Mesenteric fat pad (tissue), 1 donor: ENCODE measurements at places on chromosomes 16 and 17.

DNA sequence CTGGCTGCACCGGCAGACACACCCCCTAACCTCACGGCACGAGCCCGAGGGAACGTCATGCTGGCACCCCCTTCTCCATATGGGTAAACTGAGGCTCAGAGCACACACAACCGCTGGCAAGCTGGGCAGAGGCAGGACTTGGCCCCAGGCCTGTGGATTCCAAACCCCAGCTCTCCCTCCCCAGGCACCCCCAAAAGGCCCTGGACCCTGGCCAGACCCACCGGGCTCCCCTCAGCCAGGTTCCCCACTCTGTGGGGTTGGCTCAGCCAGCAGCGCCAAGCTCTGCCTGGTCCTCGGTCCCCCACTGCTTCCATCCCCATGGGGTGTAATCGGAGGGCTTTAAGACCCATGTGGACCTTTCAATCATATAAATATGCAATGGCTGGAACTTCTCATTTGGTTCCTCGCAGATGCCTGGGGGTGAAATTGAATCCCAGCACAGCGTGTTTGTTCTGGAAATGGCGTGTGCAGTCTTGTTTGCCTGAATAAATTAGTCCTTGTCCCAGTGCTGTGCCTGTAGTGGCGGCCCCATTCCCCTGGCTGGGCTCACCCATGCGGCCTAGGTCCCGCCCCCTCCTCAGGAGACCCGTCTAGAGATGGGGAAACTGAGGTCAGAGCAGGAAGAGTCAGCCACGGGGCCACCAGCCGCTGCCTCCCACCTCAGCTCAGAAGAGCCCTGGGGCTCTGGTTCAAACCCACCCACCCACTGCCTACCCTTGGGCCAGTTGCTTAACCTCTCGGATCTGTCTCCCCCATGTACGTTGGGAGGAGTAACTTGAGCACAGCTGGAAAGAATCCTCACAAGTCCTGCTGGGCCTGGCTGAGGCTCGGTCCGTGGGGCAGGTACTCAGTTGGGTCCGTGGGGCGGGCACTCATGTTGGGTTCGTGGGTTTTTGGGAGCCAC is 57.3 kb downstream of the ZFPM1 start:
- no peak for DNase-seq

DNA sequence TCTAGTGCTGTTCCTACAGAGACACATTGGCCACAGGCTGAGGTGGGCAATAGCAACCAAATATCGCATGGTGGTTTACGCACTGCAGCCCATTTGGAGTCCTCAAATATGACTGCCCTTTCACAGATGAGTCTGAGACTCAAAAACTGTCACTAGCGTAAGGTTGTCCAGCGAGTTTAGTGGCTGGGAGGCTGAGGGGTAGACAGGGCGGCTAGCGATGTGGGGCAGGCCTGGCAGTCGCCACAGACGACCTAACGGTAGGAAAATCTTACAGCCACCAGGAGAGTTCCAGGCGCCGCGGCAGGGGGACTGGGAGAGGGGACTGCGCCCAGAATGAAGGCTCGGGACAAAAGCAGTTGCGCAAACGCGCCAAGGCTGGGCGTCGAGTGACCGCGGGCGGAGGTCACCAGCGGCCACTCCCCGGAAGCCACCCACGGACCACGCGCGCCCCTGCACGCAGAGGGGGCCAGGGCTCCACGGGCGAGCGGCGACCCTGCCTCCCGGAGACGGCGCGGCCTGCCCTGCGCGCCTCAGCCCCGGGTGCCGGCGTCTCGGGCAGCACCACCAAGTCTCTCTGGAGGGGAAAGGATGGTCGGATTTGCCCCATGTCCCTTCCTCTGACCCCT is 699 bp upstream of the MAP1LC3B start:
- DNase-seq = peak; percentile 93

- no peak for DNase-seq
Measured at GRCh38 chr17:2071455-2072281, 16.8 kb downstream of the HIC1 start.

DNA sequence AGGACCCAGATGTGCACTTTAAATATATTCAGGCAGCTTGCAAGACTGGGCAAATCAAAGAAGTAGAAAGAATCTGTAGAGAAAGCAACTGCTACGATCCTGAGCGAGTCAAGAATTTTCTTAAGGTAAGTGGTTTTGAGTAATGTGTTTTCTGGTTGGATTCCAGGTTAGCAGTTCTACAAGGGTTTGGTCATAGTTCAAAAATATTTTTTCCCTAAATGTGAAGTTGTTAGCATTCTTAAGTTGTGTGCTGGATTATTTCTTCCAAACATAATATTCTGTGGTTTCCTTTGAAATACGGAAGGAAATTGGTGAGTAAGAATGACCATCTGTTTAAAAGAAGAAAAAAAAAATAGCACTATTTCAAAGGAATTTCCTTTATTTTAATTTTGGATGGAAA is 38.4 kb downstream of the PTRH2 start:
- DNase-seq = no peak

- peak; percentile 68 for DNase-seq
Measured at GRCh38 chr17:80882323-80882722, 109.3 kb upstream of the CHMP6 start.

DNA sequence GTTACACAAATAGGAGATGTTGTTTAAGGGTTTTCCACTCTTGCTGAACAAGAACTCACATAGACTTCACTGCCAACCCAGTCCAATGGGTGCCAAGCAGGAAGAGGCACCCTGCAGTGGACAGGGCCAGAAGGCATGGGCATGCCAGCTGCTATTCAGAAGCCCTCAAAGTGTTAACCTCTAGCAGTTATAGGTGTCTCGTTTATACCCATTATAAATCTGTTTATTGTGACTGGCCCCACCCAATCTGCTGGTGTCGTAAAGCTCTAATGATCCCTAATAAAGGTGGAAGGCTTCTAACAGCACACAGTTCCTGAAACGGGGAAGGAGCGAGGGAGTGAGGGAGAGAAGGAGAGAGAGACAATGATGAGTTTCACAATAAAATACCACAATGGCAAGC is 23.9 kb downstream of the HNF1B start:
- no peak for DNase-seq

- DNase-seq = no peak
Measured at GRCh38 chr17:77018504-77018903, 122.3 kb upstream of the SEC14L1 start.

DNA sequence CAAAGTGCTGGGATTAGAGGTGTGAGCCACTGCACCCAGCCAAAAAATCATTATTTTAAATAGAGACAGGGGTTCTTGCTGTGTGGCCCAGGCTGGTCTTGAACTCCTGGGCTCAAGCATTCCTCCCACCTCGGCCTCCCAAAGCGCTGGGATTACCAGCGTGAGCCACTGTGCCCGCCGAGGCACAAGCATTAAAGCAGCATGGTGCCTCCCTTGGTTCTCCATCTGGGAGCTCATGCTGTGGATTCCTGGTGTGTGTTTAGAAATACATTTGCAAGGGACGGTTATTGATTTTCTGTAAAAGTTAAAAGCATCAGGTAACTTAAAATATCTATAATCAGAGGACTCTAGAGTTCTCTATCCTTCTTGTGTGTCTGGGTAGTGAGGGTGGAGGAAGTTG is 14.7 kb upstream of the CAPN15 start:
- no peak for DNase-seq

DNA sequence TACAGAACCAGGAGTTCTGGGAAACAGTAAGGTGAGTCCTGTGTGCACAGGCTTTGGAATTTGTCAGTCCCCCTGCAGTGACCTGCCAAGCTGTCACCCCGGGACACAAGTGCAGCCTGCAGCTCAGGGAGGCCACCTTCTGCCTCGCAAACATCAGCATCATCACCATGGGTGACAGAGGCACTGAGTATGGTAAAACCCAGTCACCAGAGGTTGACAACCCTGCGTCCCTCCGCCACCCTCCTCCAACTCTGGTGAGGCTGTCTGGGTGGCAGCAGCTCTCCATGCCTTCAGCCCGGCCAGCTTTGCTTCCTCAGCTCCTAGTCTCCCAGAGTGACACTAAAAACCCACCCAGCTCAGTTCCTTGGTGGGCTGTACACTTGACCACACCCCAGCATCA is 221.0 kb downstream of the CPPED1 start:
- peak; percentile 53 for DNase-seq

GRCh38 chr16:88317613-88317965 is 65.2 kb upstream of the ZNF469 start:
- DNase-seq = no peak

DNA sequence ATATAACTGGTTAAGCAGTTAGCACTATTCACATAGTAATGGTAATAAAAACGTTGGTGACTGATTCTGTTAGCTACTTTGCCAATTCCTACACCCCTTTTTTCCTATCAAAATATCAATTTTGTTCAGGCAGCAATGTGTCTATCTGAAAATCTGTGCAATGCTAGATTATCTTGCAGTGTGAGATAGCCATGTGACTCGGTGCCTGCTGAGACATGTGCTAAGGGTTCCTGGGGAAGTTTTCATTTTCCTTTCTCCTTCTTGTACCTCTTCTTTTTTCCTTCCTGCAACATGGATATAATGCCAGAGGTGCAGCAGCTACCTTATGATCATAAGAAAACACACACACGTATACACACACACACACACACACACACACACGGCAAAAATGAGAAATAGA is 100.5 kb upstream of the SHISA6 start:
- no peak for DNase-seq

GRCh38 chr16:24102209-24102660 is 153.9 kb upstream of the CACNG3 start:
- DNase-seq = no peak

- DNase-seq = no peak
Measured at GRCh38 chr17:81932333-81932983, 4.6 kb downstream of the PYCR1 start.

- DNase-seq = peak; percentile 93
Measured at GRCh38 chr17:44308320-44308818, at the start of gene RUNDC3A. TSS of gene RUNDC3A (plus strand) at chr17:44308601. CDS start at chr17:44308833, 232 bp downstream.
